Brain microvascular endothelial cell (primary cell): ENCODE measurements at places on chromosomes 11 and 22.

GRCh38 chr11:109140857-109141515 lies 281.0 kb upstream of the C11orf87 start:
- no peak for DNase-seq

GRCh38 chr11:86805873-86806310 lies 5.5 kb downstream of the PRSS23 start:
- DNase-seq: no peak

GRCh38 chr11:4071914-4072313 lies 22.7 kb upstream of the RRM1 start:
- DNase-seq: no peak

GRCh38 chr11:221998-222789 lies 13.9 kb downstream of the SIRT3 start:
- no peak for DNase-seq

DNA sequence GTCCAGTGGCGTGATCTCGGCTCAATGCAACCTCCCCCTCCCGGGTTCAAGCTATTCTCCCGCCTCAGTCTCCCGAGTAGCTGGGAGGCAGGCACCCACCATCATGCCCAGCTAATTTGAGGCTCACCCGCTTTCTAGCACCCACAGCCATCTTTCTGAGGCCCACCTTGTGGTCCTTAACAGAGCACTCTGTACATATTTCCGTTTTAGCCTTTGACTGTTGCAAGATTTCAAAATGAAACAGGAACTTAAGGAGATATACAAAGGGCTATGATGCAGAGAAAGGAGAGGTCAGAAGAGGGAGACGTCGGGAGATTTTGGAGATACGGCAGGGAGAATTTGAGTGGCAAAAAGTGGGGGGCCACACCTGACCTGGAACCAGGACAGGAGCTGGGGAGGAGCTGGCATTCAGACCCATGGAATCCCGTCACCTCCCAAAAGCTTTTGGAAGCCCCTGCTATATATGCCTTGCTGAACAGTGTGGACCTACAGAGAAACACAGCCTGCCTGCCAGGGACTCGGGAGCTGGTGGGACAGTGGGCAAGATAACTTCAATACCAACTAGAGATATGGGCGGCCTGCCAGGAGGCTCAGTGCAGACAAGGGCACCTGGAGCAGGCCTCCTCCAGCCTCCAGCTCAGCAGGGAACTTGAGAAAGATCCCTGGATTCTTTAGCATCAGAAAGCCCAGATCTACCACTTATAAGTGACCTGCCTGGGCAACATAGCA lies 8.0 kb upstream of the CLCF1 start:
- no peak for DNase-seq

- DNase-seq: no peak
Measured at GRCh38 chr11:103378931-103379330, 269.7 kb downstream of the DYNC2H1 start.

DNA sequence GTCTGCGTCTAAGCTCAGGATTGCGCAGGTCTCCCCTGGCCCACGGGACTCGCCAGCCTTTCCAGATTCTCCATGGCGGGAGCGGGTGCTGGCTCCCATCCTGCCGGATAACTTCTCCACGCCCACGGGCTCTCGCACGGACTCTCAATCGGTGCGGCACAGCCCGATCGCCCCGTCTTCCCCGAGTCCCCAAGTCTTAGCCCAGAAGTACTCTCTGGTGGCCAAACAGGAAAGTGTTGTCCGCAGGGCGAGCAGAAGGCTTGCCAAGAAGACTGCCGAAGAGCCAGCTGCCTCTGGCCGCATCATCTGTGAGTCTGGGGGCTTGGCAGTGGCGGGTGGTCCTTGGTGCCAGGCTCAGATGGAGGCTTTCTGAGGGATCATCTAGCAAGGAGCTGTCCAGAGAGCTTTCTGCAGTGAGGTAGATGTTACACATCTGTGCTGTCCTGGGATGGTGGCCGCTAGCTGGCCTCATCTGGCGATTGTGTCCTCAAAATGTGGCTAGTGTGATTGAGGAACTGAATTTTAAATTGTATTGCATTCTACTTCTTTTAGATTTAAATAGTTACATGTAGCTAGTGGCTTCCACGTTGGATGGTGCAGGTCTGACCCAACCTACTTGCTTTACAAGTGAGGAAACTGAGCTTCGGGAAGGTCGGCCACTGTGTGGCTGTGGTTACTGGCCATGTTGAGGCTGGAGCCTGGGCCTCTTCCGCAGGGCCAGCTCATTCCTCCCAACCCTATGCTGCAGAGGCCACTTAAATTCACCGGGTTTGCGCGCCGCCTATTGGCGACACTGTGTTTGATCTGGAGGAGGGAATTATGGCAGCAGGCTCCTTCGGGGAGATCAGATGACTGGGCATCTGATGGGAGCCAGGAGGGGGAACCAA lies 6.7 kb downstream of the INCENP start:
- no peak for DNase-seq

GRCh38 chr22:28986366-28986765 lies 75.3 kb downstream of the C22orf31 start:
- DNase-seq: peak; percentile 42

- DNase-seq: no peak
Measured at GRCh38 chr11:6402561-6402981, 12.3 kb downstream of the SMPD1 start.

- DNase-seq: no peak
Measured at GRCh38 chr11:2892215-2892966, 6.8 kb upstream of the CDKN1C start.

- no peak for DNase-seq
Measured at GRCh38 chr11:35847473-35847872, 96.4 kb upstream of the LDLRAD3 start.

DNA sequence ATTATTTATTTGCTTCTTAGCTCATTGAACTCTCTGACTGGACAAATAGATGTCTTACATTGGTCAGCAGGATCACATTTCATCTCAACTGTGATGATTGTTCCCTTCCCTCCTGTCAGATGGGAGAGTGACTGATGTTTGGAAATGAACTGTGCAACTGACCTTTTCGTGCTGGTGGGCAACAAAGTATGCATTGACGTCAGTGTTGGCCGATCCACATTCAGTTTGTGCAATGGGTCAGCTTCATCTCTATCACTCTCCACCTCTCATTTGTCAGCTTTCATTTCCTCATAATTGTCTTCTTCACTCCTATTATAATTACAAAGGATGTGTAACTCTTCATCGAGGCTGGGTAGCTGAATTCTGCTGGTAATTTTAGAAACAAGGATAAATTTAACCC lies 71.3 kb downstream of the PPP2R1B start:
- peak; percentile 96 for DNase-seq

DNA sequence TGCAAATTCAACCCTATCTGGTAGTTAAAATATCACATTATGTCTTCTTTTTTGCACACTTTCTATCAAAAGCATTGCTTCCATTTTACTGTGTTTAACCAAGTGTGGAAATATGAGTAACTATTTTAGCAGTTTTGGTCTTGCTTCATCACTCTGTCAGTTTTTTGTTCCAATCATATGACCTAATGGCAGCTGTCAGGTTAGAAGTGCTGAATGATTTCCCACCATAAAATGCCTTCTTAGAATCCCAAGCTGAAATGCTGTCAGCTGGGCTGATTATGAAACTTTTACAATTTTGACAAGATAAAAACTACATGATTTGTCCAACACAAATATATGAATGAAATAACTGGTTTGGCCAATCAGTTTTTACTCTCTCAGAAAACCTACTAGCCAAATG lies 1654.6 kb upstream of the RAG2 start:
- DNase-seq: peak; percentile 0

GRCh38 chr22:48098243-48098920 lies 1335.9 kb downstream of the TBC1D22A start:
- DNase-seq: no peak

GRCh38 chr11:33451364-33451763 lies 194.2 kb downstream of the HIPK3 start:
- no peak for DNase-seq

GRCh38 chr11:77411717-77412441 lies 62.0 kb downstream of the PAK1 start:
- peak; percentile 84 for DNase-seq

DNA sequence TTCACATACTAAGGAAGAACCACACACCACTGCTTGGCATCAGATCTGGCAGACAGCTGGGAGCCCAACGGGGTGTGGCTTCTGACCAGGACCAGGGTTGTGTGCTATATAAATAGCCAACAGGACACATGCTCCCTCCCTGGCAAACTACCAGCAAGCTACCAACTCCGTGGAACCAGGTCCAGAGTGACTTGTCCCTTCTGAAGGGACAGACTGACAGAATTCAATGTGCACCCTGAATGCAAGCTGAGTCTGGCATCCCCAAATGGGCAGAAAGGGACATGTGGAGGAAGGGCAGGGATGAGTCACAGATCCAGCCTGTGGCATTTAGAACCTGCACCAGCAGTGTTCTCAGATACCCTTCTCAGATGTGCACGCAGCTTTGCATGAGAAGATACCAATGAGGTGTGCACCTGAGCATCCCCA lies 92.9 kb downstream of the MICAL3 start:
- no peak for DNase-seq

DNA sequence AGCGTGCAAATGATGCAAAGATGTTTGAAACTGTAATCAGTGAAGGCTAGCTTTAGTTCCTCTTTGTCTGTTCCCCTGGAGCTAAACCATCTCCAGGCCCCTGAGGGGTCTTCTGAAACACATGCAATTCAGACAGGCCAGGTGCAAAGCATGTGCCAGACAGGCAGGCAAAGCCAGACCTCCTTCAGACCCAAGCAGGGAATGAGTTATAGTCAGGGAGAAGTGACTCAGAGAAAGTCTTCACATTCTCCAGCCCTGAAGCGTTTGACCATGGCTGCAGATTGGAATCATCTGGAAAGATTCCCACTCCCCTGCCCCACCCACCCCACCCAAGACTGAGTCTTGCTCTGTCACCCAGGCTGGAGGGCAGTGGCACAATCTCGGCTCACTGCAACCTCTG lies 187.0 kb upstream of the ISX start:
- DNase-seq: no peak

DNA sequence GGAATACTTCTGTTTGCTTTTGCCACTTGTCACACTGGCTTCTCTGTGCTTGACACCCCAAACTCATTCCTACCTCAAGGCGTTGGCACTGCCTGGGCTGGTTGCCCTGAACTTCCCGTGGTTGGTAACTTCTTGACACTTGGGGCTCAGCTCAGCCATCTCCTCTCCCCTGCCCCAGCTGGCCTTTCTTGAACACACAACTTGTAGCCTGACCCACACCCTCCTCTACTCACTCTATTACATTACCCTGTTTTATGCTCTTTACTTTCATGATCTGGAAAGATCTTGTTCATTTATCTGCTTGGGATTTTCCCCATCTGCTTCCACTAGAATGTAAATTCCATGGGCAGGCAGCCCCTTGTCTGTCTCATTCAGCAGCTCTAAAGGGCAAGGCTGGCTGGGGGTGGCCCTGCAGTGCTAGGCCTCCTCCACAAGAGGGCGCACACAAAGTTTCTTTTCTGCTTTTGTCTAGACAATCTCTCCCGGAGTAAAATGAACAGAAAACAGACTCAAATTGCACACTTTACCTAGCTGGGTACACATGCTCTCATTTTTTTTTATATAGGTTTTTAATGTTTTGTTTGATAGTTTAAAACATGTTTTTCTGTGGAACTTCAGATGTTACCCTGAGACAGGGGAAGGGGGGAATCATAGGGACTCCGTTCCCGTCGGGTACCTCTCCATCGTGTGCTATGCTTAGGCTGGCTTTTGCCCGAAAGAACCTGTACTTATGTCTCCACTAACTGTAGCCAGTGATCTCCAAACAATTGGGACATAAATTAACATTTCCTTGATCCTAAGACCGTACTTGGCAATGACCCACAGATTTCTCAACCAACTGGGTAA lies 16.4 kb upstream of the MRGPRX2 start:
- DNase-seq: peak; percentile 48

DNA sequence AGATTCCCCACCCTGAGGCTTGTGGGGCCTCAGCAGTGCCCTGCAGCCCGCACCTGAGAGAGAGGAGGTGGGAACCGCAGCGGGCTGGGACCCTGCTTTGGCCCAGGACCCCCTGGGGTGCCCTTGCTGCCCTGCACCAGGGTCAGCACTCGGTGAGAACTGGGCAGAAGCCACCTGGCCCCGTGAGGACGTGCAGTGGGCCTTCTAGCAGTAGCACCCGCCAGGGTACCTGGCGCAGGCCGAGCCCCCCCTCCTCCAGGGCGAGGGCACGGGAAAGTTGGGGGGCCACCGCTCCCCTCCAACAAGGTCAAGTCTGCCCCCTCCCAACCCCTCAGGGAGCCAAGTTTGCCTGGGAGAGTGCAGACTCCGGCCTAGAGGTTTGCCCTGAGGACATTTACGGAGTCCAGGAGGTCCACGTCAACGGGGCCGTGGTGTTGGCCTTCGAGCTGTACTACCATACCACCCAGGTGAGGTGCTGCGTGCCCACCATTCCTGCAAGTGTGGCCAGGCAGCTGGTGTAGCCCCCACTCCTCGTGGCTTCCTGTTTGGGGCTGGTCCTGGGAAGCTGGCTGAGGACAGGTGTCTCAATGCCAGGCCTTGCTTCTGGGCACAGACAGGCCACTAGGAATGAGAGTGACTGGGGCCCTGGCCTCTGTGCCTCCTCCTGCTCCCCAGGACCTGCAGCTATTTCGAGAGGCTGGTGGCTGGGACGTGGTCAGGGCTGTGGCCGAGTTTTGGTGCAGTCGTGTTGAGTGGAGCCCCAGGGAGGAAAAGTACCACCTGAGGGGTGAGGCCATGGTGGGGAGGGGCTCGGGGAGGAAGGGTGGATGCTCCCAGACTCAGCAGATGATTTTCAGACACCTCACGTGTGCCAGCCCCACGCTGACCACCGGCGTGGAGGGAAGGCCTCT lies 3.5 kb downstream of the PGGHG start:
- DNase-seq: no peak

DNA sequence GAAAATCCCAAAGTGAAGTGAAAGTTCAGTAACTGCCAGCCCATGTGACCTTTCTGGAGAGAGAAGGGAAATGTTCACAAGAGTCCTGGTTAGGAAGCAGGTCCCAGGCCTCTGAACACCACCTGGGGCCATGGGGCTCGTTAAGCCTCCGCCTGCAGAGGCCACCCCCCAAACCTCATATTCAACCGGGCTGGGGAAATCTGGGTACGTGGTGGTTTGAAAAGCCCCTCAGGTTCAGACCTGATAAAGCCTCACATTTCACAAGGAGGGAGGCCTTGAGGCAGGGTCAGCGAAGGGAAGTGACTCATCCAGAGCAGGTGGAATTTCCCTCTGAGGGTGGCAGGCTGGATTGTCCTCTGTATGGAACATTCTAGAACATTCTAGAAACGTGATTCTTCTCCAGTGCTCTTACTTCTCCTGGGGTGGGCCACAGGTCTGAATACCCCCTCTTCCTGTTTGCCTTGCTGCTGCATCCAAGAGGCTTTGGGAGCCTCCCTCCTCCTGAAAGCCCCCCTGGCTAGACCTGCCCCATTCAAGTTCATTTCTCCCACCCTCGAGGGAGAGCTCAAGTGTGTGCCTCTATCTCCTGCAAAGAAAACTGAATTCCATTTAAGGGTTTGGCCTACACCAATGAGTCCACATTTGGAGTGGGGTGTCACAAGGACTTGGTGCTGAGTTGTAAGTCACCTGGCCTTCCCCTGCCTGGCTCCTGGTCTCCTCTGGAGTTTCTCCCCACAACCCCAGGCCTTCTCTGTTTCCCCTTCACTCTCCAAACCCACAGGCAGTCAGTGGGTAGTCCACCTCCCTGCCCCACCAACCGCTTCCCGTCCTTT lies 6.3 kb downstream of the FXYD2 start:
- DNase-seq: peak; percentile 31

GRCh38 chr22:50731811-50732624 lies 6.0 kb upstream of the ACR start:
- peak; percentile 9 for DNase-seq
